ENCODE measurements at places on chromosomes 2 and 18. TPM values are rescaled to one million over a fixed set of nuclear protein-coding genes. Genes with fewer than 3 reads are reported as not detected.

Gene LCT
- 0.03 TPM for total RNA-seq

Gene VPS4B
- 19.0 TPM for total RNA-seq

Gene VSNL1
- not detected for total RNA-seq

Gene ABCG8
- not detected for total RNA-seq

Gene LINC00305
- not detected for total RNA-seq

Gene G6PC2
- not detected for total RNA-seq

Gene MAP2
- total RNA-seq, result 0.86 TPM

Gene DTYMK
- total RNA-seq, result 137 TPM

Gene SP140
- total RNA-seq, result not detected

Gene KIAA2012
- total RNA-seq, result not detected

Gene CD28
- not detected for total RNA-seq

Gene NEB
- total RNA-seq, result 0.21 TPM

Gene ABCB11
- total RNA-seq, result 0.03 TPM

Gene PLCL1
- total RNA-seq, result not detected
